ENCODE measurements at places on chromosomes 12 and 14. TPM values are rescaled to one million over a fixed set of nuclear protein-coding genes. Genes with fewer than 3 reads are reported as not detected.
A peak's percentile ranks its signal among the peaks of the same experiment; 100 is the strongest.

DNA sequence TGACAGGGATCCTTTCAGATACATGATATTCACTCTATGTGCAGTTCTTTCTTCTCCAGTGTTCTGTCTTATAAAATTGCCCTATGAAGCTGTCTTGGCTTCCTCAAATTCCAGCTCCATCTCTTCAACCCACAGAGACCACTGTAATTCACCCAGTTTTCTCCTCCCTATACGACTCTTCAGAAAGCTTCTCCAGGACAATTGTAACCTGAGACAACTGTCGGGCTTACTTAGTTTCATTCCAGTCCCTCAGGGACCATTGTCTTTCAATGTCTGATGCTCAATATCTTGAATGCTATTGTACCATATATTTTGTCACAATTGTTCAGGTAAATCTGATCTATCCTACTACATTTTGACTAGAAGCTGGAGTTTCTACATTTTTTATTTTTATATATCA lies 345.3 kb downstream of the RPL10L start:
- DNase-seq, result no peak

DNA sequence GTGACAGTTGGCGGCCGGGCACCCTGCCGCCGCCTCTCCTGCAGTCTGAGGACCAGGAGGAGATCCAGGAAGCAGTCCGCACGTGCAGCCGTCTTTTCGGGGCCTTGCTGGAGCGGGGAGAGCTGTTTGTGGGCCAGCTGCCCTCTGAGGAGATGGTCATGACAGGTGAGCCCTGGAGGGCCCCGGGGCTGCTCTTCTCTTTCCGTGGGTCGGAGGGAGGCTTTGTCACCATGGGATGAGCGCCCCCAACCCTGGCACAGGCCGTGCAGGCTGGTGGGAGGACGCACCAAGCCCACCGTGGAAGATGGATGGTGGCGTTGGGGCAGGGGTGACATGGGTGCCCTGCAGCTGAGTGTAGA lies 532 bp downstream of the NOC4L start:
- no peak for DNase-seq

- no peak for DNase-seq
Measured at GRCh38 chr14:101072070-101072469, 168.5 kb upstream of the RTL1 start.

- peak; percentile 52 for DNase-seq
Measured at GRCh38 chr14:57502586-57503254, 9.1 kb upstream of the CCDC198 start.

- no peak for DNase-seq
Measured at GRCh38 chr14:20988717-20989470, 886 bp upstream of the METTL17 start.

Gene BCL11B
- 1.7 TPM for total RNA-seq

Gene PXN
- total RNA-seq, result 29.7 TPM

DNA sequence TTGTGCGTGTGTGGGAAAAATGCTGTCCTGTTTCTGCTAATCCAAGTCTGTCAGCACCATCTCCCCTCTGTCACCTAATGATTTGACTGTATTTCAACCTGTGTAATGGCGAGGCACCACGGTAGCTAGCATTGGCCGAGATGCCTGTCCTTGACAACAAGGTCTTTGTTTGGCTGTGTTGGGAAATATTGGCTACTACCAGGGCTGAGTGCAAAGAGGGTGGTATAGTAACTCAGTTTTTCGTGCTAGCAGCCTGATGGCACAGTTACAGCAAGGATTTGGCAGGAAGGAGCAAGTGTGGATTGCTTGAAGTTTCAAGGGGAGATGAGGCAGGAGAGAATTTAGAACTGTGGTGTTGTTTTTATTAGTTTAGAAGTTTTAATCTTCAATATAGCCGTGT lies 440.3 kb upstream of the RGS6 start:
- DNase-seq, result no peak

- peak; percentile 37 for DNase-seq
Measured at GRCh38 chr14:61257469-61258057, 23.6 kb downstream of the TMEM30B start.
